ENCODE measurements at places on chromosomes 3 and 15. TPM values are rescaled to one million over a fixed set of nuclear protein-coding genes. Genes with fewer than 3 reads are reported as not detected.

The NRROS gene
- 0.46 TPM for total RNA-seq

The MKRN3 gene
- 1.4 TPM for total RNA-seq

The CDHR4 gene
- under 0.01 TPM for total RNA-seq

The FGD5 gene
- total RNA-seq = 0.14 TPM

The PRR23A gene
- not detected for total RNA-seq

The SAMD7 gene
- total RNA-seq = not detected

The GUCA1C gene
- total RNA-seq = not detected

The RTP1 gene
- total RNA-seq = not detected

The DUOX1 gene
- total RNA-seq = under 0.01 TPM

The ADGRG7 gene
- not detected for total RNA-seq

The PIGZ gene
- total RNA-seq = 2.1 TPM

The MESP2 gene
- total RNA-seq = 0.57 TPM

The SLC26A6 gene
- 31.1 TPM for total RNA-seq

The GPD1L gene
- total RNA-seq = 5.4 TPM

The LYSMD2 gene
- total RNA-seq = 5.3 TPM

The KCNAB1 gene
- under 0.01 TPM for total RNA-seq

The ZNF502 gene
- total RNA-seq = 3.4 TPM

The REC114 gene
- not detected for total RNA-seq

The TP63 gene
- total RNA-seq = under 0.01 TPM

The DUOXA2 gene
- total RNA-seq = not detected

The MOBP gene
- not detected for total RNA-seq

The LDHAL6B gene
- not detected for total RNA-seq

The C3orf80 gene
- total RNA-seq = 8.0 TPM

The AMIGO3 gene
- total RNA-seq = not detected

The GRAMD2A gene
- total RNA-seq = 0.55 TPM

The AQP9 gene
- total RNA-seq = not detected

The GRAMD1C gene
- total RNA-seq = 1.3 TPM

The CCDC33 gene
- total RNA-seq = not detected

The NECTIN3 gene
- total RNA-seq = 43.1 TPM

The HTR3E gene
- total RNA-seq = not detected

The STARD9 gene
- total RNA-seq = 4.0 TPM

The SLC24A5 gene
- not detected for total RNA-seq

The KIF15 gene
- total RNA-seq = 1.8 TPM
